Stimulated activated naive CD4-positive, alpha-beta T cell (primary cell): ENCODE measurements at places on chromosomes 3 and 15.

DNA sequence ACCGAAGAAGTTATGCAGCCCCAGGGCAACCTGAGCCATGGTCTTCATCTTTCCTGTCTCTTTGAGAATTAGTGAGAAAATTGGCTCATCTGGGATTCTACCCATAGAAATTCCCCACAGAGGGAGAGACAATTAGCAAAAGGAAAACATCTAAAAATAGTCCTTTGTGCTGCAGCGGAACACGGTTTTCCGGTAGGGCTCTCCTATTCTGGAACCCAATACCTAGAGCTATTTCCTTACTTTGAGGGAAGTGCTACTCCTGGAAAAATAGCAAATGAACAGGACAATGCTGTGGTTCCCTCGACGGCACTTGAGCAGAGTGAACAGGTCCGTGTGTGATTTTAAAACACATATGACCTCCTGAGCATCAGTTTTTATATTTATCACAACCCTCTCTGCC is 210.5 kb downstream of the FGF12 start:
- DNase-seq = no peak

DNA sequence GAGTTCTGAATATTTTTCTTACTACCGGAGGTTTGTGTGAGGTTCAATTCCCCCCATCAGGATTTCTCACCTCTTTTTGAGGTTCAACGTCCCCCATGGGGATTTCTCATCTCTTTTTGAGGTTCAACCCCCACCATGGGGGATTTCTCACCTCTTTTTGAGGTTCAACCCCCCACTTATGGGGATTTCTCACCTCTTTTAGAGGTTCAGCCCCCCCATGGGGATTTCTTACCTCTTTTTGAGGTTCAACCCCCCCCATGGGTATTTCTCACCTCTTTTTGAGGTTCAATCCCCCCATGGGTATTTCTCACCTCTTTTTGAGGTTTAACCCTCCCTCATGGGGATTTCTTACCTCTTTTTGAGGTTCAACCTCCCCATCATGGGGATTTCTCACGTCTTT is 26.3 kb downstream of the NDUFB4 start:
- DNase-seq = no peak

GRCh38 chr3:76034649-76035048 is 249.3 kb upstream of the ZNF717 start:
- DNase-seq = no peak

DNA sequence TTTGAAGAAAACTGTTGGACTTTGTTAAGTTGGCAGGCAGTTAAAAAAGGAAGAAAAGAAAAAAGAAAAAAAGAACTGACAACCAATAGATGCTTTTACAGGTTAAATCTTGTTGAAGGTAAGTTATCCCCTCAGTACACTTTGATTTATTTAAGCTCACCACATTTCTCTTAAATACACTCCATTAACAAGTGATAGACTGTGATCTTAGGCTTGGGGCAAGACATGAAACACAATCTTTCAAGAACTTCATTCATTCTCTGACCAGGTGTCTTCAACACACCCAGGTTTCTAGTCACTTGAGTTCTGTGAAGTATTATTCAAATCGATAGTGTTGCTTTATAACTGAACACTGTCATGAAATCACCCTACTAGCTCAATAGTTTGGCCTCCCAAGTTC is 751.9 kb downstream of the ROBO1 start:
- DNase-seq = no peak

DNA sequence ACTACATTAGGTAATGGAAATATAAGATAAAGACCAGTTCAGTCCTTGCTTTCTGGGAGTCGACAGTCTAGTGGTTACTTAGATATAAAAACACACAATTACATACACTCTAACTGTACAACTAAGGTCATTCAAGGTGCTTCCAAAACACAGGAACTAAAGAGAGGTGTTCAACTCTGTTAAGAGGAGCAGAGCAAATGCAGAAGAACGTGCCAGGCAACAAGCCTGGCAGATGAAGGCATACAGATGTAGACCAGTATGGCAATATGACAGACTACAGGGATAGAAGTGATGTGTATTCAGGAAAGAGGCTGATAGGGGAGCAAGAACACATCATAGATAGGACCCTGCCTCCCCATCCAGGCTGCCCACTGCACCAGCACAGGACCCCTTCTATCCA is 78.3 kb downstream of the CBLB start:
- no peak for DNase-seq

- DNase-seq = no peak
These were observed 97.0 kb upstream of the UBE3A start for GRCh38 chr15:25535866-25536265.

GRCh38 chr3:127153506-127153815 is 39.5 kb upstream of the PRR23E start:
- DNase-seq = no peak

DNA sequence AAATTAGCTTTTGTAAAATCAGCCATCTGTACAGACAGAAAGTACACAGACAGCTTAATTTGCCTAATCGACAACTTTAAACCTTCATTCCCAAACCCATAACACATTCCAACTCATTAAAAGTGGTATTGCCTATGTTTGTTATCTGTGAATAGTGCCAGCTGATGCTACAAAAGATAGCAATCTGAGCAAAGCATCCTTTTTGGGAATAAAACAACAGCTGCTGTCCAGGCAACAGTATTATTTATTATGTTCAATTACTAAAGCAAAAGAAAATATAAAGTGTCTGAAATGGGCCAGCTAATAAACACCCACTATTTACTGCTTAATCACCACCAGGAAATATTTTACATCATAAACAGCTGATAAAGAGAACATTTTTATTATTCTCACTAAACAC is 134.8 kb upstream of the ABI3BP start:
- DNase-seq = no peak

DNA sequence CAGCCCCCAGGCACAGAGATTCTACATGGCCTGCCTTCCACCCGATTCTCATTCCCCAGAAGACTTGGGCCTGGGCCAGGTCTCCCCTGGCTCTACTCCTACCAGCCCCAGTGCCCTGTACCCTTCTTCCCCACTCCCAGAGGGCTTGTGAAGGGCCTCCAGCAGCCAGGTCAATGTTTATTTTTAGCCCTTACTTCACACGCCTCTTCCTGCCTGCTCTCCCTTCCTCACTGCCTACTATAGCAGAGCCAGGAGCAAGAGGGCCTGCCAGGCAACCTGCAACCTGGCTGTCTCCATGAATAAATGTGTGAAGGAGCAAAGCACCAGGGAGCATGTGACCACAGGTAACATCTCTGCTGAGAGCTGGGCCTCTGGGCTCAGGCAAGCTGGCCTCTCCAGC is 26.4 kb upstream of the APEH start:
- DNase-seq = no peak

DNA sequence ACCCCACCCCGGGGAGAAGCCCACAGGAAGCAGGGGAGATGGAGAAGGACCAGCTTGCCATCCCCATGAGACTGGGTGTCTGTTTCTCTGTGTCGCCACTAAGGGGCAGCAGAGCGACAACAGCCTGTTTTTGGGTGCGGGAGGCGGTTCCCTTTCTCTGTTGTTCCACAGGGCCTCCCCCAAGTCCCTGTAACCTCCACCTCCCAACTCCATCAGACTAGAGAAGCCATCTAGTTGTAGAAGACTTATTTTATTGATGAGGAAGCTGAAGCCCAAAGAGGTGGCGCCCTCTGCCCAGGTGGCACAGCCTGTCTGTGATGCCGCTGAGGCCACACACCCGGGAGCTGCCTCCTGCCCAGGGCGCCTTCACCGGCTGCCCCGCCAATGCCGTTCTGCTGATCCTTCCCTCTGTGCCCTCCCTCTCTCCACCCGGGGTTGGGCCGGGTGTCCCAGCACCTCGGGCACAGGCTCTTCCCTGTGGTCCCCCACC is 3.9 kb upstream of the CCDC9B start:
- DNase-seq = peak; percentile 67

DNA sequence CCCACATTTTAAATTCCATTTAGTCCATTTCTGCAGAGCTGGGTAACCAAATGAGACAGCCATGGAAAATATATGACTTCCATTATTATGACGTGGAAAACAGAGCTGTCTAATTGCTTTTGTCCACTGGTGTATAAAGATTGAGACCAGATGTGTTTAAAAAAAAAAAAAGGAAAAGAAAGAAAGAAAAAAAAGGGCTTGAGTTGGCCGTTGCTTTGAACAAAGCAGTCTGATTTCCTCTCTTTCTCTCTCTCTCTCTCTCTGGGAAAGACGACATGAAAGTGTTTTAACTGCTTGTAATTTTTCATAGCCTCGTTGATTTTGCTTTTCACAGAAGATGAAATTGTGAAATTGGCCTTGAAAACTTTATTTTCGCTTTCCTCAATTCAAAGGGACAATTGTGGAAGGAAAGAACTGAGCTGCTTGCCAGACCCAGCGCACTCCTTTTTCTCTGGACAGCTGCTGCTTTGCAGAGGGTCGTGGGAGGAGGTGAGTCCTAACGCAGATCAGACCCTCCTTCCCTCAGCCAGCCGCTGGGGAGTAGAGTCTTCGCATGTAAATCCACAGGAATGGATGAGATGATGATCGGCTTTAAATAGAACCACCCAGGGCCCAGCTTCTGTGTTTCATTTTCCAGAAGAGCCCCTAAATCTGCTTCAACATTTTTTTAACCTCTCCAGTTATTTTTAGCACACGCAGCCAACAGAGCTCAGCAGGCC is 42.8 kb upstream of the UBE2E1 start:
- DNase-seq = no peak
